ENCODE measurements at places on chromosomes 3 and 15.

GRCh38 chr3:10570196-10570946 is 65.0 kb upstream of the ATP2B2 start:
- peak; percentile 74 for DNase-seq

GRCh38 chr3:59254976-59255375 is 205.2 kb upstream of the CFAP20DC start:
- DNase-seq = no peak

DNA sequence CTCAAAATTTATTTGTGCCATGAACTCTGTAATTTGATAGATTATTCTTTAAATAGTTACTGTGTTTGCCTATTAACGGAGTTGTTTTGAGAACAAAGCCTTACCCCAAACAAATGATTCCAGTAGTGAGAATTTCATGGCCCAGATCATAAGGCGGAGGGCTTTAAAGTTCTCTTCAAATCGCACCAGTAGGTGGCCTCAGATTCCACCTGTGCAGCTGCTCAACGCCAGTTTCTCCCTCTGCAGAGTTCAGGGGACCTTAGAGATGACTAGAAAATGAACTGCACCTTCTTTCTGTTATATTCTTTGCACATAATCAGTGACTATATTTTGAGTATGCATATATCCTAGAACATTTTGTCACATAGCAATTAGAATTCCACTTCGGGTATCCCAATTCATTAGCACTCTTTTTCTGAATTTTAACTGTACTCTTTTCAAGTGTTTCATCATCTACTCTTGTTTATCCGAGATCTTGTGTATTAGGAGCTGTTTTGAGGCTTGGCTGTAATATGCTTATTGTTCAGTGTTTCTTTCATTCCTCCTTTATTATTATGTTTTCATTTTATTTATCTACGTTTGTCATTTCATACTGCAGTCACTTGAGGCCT is 232.6 kb upstream of the CHRM5 start:
- no peak for DNase-seq

GRCh38 chr3:197873329-197873728 is 76.7 kb upstream of the RPL35A start:
- no peak for DNase-seq

DNA sequence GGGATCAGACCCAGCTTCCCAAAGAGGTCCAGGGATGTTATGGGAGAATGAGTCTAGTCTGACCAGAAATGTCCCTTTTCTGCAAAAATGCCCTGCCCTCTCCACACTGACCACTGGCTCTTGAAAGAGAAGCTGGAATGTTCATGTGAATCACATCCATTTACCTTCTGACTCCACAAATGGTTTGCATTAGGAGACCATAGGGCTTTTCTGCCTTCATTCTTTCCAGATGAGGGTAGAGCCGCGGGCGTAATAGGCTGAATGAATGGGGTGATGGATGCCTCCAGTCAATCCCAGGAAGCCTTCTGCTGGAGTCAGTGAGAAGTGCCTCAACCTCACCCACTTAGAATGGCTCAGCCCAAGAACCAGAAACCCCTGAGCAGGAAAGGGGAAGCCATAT is 47.2 kb upstream of the IREB2 start:
- no peak for DNase-seq

GRCh38 chr3:102104033-102104432 is 254.7 kb downstream of the NFKBIZ start:
- DNase-seq = no peak

DNA sequence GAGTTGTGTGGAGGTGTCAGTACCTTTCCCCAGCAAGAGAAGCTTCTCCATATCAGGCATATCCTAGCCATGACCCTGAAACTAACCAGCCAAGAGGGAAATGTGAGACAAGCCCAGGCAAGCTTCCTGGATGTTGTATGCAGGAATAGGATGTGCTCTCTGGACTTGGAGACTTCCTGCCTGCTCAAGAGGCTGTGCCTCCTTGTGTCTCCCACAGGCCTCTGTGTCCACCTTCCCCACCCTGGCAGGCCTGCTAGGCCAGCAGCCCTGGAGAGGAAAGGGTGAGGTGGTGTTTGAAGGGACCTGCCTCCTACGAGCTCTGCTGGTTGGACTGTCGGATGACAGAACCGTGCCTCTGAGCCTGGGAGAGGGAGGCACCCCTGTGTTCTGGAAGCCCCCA is 2.1 kb upstream of the DYNLT2B start:
- no peak for DNase-seq

- peak; percentile 20 for DNase-seq
Observed at GRCh38 chr3:194344012-194344411, 7.1 kb downstream of the CPN2 start.

DNA sequence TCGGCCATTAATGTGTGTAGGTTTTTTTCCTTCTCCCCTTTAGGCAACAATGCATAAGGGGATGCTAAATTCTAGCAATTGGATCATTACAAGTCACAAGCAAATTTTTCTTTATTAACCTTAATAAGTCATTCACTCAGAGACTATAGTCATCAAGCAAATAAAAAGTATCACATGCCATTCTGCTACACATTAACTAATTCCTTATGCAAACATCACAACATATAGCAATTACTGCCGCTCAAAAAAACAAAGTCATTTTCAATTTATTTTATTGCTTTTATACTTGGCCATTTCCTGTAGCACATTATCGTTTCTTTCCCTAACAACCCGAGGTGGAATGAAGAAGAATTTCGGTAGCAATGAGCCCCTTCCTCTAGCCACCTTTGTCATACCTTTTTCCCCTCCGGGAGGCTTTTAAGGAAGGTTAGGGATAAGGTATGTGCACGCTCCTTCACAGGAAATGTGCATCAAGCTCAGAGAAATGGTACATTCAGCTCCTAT is 421.2 kb downstream of the TIGIT start:
- DNase-seq = no peak

- DNase-seq = no peak
Observed at GRCh38 chr3:46693038-46693891, at the start of gene ALS2CL. ALS2CL (minus strand) TSS chr3:46693679; CDS start chr3:46689440, 4,239 bp downstream.

DNA sequence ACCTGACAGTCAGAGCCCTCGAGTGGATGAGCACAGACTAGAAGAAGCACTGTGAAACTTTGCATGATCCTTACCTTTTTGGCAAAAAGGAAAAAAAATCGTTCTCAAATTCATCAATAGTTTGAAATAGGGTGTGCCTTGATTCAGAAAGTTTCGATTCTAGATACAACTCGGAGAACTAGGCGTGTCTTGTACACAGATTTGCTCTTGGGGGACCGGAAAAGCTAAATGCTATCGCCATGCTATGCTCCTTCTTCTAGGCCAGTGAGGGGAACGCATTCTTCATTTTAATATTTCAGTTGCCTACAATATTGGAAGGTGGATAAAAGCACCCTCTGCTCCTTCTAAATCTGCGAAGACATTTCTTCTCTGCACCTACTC is 25.0 kb downstream of the CD86 start:
- DNase-seq = no peak

DNA sequence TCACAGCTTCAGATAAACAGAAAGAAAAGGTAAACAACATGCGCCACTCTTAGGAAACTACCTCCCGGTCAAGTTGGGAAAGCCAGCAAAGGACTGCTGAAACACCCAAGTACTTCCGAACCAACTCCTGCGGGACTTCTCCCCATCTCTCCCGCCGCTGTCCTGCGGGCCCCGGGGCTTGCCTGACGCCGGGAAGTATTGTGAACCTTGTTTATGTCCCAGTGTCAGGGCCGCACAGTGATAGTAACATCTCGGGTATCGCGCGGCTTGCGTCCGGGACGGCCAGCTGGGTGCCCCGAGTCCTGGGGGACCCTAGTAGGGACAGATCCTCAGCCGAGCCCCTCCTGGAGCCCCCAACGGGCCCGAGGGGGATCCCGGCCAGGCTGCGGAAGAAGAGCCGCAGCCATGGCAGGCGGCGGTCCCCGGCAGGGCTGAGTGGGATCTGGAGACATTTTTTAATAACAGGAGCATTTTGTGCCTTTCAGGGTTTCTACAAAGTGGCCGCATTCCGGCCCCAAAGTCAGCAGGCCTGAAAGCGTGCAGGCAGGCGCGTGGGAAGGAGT is 756 bp downstream of the CLPX start:
- peak; percentile 55 for DNase-seq

DNA sequence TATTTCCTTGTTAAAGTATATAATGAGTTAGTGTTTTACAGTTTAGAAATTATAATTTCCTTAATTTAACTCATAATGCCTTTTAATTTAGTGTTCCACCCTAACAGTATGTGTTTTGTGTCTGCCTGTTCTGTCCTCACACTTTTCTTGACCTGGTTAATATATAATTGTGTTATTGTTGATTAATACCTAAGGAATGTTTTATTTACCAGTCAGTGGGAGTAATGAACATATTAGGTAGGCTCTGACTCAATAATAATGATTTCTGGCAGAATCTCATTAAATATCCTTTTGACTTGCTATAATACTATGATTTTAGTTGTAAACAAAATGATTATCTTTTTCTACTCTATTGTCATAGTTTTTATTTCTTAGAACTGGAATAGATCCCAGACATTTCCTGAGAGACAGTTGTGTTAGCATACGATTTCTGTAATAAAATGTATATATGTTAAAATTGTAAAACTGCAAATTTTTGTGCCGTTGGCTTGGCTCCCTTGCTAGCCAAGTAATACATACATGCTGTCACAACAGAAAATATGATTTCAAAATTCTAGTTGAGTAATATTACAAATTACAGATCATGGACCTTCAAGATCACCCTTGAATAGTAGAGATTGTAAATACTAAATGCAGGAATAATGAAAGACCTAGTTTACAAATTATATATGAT is 51.9 kb downstream of the RASA2 start:
- no peak for DNase-seq

DNA sequence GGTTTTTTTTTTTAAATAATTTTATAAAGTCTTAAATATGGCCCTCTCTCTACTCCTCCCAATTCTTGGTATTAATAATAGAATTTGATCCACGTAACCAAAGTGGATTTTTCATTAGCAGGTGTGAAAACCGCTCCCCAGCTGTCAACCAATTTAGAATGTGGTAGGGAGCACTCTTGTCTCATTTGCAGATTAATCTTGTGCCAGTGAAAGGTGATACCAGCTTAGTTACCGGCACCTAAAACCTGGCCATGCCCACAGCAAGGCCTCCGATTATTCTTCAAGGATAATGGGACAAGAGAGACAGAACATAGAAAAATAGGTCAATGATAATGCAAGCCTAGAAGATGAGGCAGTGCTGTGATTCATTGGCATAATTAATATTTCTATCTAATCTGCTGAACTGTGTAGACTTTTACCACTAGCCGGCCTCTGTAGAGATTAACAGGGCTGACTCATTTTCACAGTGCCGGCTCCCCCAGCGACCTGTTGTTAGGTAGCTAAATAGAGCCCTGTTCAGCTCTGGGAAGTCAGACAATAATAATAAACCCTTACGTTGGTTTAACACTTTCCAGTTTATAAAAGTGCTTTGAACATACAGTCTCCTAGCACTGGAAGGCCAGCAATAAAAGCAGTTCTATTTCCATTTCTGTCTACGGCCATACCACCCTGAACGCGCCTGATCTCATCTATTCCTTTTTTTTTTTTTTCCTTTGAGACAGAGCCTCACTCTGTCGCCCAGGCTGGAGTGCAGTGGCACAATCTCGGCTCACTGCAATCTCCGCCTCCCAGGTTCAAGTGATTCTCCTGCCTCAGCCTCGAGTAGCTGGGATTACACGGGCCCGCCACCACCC is 102.9 kb downstream of the SHQ1 start:
- DNase-seq = no peak

DNA sequence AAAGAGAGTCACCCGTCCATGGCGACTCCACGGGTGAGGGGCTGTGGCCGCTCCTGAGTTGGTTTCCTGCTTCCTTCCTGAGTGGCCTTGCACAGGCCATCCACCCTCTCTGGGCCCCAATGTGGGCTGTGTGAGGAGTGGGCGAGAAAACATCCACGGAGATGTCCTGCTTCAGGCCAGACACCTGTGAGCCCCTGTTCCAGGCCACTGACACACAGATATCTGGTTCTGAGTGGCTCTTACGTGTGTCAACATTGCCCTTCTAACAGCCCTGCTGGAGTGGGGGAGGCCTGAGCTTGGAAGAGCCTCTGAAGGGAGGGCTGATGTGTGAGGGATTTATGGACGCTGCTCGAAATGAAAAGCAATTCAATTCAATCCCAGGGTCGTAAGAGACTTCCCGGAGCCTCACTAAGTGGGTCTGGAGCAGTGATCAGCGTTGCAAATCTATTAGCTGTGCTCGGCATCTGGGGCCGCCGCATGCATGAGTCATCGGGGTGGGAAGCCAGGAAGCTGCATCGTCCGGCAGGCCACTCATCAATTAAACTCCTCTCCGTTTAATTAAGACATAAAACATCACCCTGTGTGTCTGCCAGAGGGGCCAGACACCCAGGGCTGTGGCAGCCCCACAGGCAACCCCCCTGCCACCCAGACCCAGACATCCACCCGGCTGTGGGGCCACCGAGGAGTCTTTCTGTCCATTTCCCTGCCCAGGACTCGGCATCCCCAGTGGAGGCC is 20.0 kb upstream of the PRR23E start:
- DNase-seq = no peak

DNA sequence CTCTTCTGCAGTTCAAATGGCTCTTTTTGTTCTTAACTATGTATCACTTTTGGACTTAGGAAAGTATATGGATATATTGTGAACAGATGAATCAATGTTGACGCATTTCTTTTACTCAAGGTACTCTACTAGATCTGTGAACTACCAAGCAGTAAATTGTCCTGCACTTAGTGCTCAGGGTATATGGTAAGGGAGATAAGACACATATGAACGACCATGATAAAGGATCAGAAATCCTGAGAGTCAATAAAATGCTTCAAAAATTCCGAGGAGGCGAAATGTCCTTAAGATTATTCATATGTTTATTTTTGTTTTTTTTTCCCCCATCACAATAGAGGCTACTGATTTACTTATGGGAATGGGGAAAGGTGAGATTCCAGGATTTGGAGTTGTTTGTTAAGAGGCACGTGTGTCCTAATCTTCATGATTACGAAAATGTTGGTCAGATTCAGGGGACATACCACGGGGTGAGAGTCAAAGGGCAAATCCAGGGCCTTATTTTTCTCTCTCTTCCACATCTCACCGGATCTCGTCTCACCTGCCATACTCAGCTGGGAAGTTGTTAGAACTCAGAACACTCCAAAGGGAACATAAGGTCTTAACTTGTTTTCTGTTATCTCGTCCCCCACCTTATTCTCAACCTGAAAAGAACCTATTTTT is 475.1 kb upstream of the TBL1XR1 start:
- no peak for DNase-seq

- no peak for DNase-seq
Observed at GRCh38 chr3:74651292-74651691, 36.8 kb upstream of the CNTN3 start.

DNA sequence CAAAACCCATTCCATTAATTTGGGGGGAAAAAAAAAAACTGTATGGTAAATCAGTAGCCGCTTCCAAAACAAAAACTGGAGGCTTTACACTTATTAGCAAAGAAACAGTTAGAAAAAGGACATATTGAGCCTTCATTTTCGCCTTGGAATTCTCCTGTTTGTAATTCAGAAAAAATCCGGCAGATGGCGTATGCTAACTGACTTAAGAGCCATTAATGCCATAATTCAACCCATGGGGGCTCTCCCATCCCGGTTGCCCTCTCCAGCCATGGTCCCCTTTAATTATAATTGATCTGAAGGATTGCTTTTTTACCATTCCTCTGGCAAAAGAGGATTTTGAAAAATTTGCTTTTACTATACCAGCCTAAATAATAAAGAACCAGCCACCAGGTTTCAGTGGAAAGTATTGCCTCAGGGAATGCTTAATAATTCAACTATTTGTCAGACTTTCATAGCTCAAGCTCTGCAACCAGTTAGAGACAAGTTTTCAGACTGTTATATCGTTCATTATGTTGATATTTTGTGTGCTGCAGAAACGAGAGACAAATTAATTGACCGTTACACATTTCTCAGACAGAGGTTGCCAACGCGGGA is 9.4 kb upstream of the RPL24 start:
- no peak for DNase-seq
